ENCODE measurements at places on chromosomes 4 and X.

- DNase-seq, result no peak
Measured at GRCh38 chr4:184699941-184700340, 34.0 kb downstream of the CENPU start.

GRCh38 chrX:57445076-57445475, 146.7 kb upstream of the ZXDB start:
- DNase-seq, result no peak

DNA sequence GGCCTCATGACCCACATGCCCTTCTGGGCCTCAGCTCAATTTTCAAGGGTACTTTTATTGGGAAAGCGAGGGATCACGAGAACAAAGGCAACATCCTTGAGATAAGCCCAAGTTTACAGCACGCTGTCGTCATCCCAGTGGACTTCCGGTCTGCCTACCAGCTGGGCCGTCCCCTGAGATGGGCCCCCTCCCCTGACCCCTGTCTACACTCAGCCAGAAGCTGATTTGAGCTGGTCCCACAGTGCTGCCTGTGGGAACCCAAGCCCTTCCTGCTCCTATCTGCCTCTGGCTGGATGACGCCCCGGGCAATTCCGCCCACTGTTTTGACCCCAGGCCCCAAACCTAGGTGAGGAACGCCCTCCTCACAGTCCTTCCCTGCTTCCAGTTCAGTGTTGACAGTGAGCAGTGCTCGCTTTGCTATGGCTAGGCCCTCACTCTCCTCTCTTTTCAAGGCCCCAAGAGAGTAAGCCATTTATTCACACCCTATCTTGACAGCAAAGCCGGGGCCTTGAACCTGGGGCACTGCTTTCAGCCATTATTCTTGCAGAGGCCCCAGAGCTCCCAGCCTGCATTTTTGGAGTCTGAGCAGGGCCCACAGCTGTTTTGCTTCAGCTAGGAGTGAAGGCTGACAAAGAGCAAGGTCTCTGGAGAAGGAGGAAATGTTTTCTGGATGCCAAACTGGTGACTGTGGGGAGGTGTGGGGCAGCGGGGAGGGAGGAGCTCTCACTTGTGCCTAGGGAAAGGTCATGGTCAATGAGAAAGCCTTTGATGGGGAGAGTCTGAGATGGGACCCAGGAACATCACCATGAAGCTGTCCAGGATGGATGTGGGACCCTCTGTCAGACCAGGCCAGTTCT, 164.6 kb upstream of the BCOR start:
- peak; percentile 32 for DNase-seq

DNA sequence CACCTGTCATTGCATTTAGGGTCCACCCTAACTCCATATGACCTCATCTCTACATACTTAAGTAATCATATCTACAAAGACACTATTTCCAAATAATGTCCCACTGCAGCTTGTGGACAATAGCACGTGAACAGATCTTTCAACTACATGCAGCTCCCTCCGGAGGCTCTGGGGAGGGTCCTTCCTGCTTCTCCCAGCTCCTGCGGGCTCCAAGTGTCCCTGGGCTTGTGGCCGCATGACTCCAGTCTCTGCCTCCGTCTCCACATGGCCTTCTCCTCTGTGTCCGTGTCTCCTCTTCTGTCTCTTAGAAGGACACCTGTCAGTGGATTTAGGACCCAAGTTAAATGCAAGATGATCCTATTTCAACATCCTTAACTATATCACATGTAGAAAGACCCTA, 52.7 kb downstream of the ASMT start:
- no peak for DNase-seq

DNA sequence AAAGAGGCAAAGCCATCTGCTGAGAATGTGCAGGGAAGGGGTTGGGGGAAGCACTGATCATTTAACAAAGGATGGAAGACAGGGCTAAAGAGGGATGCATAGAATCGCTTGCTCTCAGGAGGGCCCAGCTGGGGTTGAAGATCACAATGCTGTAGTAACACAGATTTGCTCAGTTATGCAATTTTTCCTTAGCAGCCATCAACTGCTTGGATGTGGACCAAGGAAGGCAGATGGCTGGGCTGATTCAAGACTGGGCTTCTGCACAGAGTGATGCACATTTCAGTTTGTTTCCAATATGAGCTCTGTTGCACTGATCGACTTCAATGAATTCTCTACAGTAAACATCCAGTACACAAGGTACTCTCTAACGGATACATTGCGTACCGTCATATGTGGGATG, 127.8 kb upstream of the TBL1X start:
- peak; percentile 16 for DNase-seq

DNA sequence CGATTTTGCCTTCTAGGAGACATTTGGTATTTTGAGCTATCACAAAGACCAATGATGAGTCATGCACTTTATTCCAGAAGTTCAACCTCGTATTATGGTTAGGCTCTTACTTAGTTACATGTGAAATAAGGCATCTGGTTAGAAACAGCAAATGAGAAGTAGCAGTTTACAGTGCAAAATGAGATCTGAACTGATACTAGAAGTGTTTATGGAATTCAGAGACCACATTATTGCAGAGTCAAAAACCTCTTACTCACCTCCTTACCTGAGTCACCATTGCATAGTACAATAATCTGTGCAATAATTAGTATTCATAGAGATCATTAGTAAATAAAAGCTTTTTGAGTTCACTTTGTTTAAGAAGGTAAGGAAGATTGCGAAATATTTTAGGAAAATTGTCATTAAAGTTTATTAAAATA, 38.7 kb downstream of the SEC24B start:
- DNase-seq, result no peak

DNA sequence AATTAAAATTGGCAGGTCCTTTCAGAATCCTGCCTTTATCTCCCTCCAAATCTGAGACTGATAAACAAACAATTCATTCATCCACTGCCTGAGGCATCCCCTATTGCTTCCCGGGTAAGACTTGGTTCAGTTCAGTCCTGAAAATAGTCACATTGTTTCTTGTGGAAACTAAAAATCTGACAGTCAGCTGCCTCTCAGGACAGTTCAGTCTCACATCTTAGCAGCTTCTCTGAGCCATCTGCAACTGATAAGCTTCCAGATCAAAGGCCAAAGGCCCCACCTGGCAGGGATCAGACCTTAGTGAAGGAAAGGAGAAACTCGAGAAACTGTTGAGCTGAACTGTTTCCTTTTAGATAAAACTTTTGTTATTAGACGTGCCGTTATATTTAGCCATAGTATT, 264.5 kb downstream of the IL15 start:
- DNase-seq, result no peak

DNA sequence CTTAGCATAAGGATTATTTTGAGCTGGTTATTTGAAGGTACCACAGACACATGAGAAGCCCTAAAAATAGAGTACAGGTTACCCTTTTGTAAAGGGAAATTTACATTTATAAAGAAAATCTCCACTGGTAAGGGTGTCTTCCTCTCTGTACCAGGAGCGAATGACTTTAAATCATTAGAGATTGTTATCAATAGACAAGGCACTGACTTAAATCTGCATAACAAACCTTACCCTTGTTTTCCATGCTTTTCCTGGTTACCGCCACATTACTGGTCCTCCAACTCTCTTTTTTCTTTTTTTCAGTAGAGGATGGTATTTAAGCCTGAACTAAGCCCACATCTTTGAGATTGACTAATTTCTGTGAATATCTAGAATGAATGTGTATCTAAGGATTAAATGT, 129.8 kb downstream of the SLC7A11 start:
- DNase-seq, result no peak

DNA sequence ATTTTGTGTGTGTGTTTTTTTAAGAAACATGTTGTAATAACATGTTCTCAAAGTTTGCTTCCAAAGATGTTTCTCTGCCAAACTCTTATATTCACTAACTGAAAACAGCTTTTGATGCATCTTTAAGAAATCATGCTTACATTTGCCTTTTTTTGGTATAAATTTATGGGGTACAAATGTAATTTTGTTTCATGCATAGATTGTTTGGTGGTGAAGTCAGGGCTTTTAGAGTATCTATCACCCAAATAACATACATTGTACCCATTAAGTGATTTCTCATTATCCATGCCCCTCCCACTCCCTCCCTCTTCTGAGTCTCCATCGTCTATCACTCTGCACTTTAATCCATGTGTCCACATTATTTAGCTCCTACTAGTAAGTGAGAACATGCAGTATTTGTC, 30.8 kb downstream of the SPINK2 start:
- DNase-seq, result no peak
